Activated CD4-positive, CD25-positive, alpha-beta regulatory T cell (primary cell): ENCODE measurements at places on chromosomes 6 and 20.

GRCh38 chr20:1505361-1505760 is 14.1 kb upstream of the SIRPB2 start:
- no peak for DNase-seq

GRCh38 chr20:3258429-3258828 is 19.4 kb upstream of the SLC4A11 start:
- no peak for DNase-seq

DNA sequence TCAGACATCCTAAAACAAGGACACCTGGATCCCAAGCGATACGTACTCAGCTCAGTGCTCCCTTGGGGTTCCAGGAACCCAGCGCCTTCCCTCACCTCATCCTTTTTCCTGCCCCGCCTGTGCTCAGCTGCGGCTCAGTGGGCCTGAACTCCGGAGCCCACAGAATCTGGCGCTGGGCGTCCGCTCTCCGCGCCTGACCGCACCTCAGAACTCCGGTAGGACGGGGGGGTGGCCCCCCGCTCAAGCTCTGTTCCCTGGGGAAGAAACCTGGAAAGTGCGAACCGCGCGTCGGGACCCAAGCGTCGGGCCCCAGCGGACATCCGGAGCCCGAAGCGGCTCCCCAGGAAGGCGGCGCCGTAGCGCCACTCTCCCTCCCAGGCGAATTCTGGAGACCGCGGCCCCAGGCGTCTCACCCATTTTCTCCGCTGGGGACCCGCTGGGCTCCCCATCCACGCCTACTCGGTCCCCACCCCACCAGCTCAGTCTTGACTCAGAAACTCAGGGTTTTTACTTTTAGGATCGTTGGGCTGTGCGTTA is 336 bp upstream of the LY6G5C start:
- no peak for DNase-seq

- DNase-seq: no peak
Observed at GRCh38 chr6:135814043-135814442, 37.5 kb upstream of the PDE7B start.

DNA sequence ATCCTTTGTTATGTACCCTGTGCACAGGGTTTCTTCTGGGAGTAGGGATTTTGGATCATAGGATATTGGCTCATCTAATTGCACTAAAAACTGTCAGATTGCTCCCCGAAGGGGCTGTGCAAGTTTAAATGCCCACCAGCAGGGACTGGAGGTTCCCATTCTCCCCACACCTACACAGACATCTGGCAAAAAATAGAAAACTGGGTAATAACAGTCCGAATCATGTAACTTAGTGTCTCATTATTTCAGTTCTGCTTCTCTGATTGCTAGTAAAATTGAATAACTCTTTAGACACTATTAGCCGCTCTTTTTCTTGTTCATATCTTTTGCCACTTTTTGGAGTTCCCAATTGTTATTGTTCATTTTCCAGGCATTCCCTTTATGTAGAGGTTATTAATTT is 5.3 kb downstream of the PSMF1 start:
- DNase-seq: no peak

DNA sequence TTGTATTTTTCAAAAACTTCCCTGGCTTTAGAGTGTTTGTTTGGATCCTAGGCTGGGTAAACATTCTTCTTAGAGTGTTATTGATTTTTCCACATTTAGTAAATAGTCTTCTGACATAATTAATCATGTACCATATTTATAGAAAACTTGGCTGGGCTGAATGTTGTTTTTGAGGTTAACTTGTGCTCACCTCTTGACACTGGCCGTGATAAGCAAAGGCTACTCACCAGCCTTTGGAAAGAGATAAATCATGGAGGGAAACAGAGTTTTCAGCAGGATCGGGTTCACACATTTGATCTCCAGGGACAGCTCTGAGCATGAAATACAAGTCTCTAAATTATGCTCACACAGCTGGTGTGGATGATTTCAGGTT is 6.2 kb upstream of the CD93 start:
- no peak for DNase-seq

DNA sequence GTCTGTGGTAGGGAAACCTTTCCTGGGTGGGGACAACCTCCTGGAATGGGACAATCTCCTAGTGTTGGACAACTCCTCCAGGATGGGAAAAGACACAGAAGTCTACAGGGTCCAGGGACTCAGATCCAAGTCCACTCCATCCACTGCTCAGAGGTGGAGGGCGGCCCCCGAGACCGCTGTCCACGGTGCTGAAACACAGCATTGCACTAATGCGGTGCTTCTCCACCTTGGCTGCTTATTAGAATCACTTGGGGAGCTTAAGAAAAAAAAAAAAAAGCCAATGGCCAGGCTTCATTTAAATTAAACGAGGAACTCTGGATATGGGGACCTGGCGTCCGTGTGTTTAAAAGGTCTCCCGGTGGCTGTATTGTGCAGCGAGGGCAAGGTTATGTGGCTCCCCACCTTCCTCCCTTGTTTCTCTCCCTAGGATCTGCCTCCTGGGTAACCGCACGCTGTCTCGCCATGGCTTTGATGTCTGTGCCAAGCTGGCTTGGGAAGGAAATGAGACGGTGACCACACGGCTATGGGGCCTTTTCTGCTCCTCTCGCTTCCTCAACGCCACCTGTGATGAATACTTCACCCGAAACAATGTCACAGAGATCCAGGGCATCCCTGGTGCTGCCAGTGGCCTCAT is 12.0 kb downstream of the SLC12A5 start:
- DNase-seq: peak; percentile 12

DNA sequence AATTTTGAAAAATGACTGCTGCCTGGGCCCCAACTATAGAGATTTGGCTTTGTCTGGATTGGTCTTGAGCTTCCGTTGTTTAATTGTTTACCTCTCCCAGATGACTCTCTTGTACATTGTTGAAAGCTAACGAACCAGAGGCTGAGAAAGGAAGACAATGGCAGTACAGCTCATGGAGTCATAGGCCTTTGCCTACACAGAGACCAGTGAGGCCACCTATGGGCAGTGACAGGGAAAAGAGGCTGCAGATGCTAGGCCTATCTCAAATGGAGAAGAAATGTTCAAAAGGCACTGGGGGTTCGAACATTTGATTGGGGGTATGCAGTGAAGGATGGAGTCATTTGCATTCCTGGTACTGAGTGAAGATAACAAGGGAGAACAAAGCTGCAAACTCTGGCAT is 29.1 kb downstream of the OPN5 start:
- no peak for DNase-seq

- no peak for DNase-seq
Observed at GRCh38 chr6:30600451-30600961, 16.5 kb downstream of the PPP1R10 start.

DNA sequence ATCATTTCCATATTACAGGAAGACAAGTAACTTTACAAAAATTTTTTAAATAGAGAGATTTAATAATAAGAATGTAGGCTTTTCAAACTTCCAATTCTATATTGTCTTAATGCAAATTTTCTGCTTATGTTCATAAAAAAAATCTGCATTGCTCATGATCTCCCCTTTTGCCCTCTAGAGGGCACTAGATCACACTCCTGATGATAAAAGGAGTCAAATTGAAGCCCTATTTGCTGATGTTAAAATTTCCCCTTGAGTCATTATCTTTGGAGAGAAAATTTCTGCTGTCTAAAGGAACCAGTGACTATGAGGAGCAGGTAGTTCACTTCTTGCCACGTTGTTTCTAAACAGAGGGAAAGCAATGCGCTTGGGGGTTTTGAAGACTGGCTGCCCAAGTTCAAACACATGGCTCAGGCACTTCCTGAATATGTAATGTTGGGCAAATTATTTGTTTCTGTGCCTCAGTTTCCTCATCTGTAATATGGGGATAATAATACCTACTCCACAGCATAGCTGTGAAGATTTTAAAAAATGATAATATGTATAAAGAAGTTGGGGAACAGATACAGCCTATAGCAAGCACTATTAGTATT is 874.2 kb downstream of the TFAP2A start:
- no peak for DNase-seq

- DNase-seq: no peak
Observed at GRCh38 chr20:62019144-62019805, 46.4 kb downstream of the TAF4 start.

DNA sequence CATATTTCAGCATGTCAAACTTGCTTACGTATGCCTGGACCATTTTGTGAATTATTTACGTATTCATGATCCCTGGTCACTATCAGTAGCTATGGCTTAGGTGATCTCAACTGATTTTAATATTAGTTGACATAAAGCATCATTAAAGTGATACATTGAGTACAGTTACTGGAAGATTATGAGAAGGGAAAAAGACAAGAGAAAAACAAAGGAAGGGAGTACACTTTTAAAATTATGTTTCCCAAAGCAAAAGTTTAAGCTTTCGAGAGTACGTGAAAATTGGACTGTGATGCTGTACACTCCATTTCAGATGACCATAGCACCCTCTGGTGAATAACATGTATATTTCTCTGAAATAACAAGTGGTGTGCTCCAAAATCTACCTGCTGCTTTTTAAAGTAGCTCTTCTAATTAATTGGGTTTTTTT is 215.0 kb upstream of the HSF2 start:
- no peak for DNase-seq
